NCI-H187 (cell line): ENCODE measurements at places on chromosomes 4 and X.

DNA sequence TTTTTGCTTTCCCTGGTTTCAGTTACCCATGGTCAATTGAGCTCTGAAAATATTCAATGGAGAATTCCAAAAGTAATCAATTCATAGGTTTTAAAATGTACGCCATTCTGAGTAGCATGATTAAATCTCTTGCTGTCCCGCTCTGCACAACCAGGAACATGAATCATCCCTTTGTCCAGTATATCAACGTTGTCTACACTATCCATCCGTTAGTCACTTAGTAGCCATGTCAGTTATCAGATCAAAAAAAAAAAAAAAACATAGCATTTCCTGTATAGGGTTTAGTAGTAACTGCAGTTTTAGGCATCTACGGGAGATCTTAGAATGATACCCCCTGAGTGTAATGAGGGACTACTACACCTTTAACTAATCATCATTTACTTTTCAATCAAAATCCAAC is 15.1 kb downstream of the LAMP2 start:
- DNase-seq: no peak

DNA sequence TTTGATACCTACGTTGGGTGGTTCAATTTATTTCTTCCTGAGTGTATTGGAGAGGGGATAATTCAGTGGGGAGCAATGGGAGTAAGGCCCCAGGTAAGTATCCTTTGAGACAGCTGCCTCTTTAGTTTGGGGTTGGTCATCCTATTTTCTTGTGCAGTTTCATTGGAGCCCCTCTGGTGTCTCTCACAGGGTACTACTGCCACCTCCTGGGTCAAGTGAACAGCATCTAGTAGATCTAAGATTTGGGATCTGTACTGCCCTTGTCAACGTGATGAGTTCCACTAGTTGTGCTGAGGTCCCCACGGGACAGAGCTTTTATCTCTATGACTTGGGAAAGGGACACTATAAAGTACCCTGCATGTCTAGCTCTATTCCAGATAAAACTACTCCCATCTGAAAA is 80.6 kb downstream of the PBDC1 start:
- no peak for DNase-seq

DNA sequence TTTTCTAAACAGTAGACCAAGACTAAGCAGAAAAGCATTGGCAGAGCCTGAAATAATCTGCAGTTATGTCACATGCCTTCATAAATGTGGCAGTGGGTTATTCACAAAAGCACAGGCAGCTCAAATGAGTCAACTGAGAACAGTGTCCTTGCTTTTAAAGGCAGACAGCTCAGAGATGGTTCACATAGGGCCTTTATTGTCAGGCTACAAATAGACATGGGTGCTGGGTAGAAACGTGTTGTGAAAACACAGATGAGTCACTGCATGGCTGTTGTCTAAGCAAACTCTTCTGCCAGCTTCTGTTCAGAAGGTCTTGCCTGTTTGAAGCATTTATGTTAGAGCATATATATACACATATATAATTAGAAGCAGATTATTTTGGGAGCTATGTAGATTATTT is 118.0 kb downstream of the SLC4A4 start:
- no peak for DNase-seq

GRCh38 chrX:133461231-133461630 is 45.9 kb upstream of the GPC4 start:
- DNase-seq: no peak

DNA sequence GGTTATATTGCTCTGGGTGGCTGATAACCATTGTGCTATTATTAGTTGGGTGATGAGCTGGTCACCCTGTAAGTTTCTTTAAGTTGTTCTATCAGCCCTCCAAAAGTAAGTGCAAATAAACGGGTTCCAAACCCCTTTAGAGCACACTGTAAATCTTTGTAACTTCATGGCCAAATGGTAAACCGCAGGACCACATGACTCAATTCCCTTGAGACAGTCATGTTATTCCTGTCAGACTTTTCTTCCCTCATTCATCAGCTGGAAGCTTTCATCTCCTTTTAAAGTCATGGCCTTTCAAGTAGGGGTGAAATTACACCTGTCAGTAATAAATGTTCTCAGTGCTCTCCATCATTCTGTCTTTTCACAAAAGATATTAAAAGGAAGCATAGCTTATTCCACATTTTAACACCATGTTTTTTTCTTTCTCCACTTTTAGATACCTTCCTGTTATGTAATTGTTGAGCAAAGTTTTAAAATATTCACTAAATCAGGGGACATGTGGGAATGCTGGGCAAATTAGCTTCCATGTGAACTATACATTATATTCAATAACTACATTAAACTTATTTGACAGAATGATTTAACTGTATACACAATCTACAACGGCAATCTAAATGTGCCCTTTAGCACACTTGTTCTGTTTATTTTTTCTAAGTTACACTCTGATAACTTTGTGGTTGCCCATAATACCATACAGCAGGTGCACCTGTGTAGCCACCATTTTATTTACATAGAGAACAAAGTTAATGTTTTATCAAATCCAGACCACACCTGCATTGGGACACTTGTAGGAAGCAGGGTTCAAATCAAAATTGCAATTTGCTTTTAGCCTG is 275.5 kb downstream of the CFAP299 start:
- DNase-seq: peak; percentile 97

DNA sequence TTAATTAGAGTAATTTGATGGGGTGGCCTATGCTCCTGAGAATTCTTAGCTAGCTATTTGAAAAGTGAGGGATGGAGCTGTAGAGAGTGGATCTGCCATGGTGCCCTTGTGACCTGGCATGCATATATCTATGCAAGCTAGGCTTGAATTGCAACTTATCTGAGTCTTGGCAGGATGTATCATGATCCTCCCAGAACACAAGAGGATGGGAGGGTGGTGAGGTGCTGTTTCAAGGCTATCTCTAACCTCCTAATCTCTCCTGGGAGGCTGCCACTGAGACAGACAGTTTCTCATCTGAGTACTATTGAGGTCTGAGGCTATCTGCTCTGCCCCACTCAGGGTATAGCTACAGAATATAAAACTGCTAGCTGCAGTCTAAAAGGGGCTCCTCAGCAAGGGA is 56.6 kb downstream of the BRCC3 start:
- no peak for DNase-seq

DNA sequence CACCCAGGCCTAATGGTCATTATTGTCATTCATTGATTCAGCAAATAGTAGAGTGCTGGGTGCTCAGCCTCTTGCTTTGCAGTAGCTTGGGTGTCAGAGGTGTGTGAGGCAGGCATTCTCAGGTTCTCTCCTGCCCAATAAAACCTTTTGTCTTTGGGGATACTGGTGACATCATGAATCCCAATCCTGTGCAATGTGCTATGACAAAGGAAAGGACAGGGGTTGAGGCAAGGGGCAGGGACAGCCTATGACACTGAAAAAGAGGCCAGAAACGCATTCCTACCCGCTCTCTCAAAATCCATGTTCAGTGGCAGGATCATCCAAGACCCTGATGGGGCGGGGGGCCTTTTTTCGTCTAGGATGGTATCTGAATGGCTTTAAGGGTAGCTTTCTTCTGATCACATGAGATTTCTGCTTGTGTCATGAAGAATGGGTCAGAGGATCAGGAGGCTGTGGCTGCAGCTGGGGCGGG is 1.5 kb upstream of the FAM193A start:
- DNase-seq: no peak
